Stimulated activated CD4-positive, alpha-beta T cell treated with anti-CD3 and anti-CD28 coated beads, Interleukin-1b, Interleukin-23, amount 100 ng/mL, for 48 hours (primary cell): ENCODE measurements at places on chromosomes 2 and 18.

- DNase-seq: no peak
These were observed 113.4 kb downstream of the AP1S3 start for GRCh38 chr2:223723954-223724411.

DNA sequence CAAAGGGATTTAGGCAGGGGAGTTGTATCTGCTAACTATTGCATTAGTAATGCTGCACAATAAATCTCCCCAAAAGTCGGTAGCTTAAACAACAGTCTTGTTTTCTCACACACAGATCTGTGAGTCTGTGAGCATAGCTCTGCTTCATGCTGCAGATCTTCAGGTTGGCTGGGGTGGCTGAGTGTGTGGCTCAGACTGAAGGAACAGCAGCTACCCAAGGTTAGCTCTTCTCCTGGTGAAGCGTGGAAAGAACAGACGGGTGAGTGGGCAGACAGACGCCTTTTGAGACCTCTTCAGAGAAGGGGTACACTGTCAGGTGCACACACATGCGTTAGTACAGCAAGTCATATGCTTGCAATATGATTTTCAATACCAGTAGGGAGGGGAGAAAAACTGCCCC, 3.9 kb upstream of the CCDC85A start:
- no peak for DNase-seq

GRCh38 chr2:55827855-55828254, 95.7 kb downstream of the EFEMP1 start:
- no peak for DNase-seq

DNA sequence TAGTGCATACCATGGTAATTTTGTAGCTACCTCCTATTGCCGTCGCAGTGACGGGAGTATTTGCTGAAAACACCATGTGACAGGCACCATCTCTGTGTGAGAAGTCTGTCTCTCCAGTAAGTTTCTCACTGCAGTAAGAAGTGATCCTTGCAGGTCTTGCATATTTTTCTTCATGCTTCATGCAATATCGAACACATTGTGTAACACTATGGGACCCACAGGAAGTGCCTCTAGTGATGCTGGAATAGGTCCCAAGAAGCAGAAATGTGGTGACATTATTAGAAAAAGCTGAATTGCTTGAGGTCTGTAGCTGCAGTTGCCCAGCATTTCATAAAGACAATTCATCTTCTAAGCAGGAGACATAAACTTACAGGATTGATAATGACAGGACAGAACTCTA, 167.6 kb downstream of the DCDC2C start:
- DNase-seq: no peak

- no peak for DNase-seq
These were observed 225.0 kb upstream of the RAB6C start for GRCh38 chr2:129754421-129754820.

- DNase-seq: no peak
These were observed 223.6 kb upstream of the GULP1 start for GRCh38 chr2:188068093-188068492.

GRCh38 chr2:60313470-60314172, 239.8 kb downstream of the BCL11A start:
- DNase-seq: no peak

- DNase-seq: no peak
These were observed 565.1 kb downstream of the ARHGAP15 start for GRCh38 chr2:143694335-143694734.
